Posterior vena cava (tissue), 2 donors: ENCODE measurements at places on chromosomes 1 and 21. TPM values are rescaled to one million over a fixed set of nuclear protein-coding genes. Genes with fewer than 3 reads are reported as not detected.

DNA sequence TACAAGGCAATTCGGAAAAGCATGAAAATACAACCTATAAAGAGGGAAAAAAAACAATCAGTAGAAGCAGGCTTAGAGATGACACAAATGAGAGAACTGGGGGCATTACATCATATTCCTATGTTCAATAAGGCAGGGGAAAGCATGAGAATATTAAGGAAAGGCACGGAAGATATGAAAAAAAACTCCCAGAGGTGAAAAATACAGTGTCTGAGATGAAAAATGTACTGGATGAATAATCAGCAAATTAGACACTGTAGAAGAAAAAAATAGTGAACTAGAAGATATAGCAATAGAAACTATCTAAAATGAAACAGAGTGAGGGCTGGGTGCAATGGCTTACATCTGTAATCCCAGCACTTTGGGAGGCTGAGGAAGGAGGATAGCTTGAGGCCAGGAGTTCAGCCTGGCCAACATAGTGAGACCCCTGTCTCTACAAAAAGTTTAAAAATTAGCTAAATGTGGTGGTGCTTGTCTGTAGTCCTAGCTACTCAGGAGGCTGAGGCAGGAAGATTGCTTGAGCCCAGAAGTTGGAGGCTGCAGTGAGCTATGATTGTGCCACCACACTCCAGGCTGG lies 101.8 kb downstream of the ST3GAL3 start:
- DNase-seq = no peak

GRCh38 chr1:233245191-233245765 lies 50.2 kb downstream of the PCNX2 start:
- DNase-seq = no peak

DNA sequence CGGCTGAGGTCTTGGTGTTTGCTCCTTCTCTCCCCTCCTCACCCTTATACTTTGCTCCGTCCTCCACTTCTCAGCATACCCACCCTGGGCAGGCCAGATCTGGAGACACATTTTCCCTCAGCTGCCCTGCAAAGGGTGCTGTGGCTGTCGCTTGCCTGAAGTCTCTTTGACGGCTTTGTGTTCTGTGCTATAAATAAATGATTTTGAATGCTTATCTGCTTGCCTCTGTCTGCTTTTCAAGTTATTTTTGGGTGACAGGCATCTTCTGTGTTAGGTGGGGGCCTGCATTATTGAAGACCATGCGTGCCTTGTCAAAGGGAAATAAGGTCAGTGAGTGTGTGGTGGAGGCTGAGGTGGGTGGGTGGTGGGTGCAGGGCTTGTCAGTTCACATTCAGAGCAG lies 66.9 kb upstream of the KCND3 start:
- DNase-seq = no peak

GRCh38 chr1:75492011-75492410 lies 118.9 kb downstream of the SLC44A5 start:
- no peak for DNase-seq

DNA sequence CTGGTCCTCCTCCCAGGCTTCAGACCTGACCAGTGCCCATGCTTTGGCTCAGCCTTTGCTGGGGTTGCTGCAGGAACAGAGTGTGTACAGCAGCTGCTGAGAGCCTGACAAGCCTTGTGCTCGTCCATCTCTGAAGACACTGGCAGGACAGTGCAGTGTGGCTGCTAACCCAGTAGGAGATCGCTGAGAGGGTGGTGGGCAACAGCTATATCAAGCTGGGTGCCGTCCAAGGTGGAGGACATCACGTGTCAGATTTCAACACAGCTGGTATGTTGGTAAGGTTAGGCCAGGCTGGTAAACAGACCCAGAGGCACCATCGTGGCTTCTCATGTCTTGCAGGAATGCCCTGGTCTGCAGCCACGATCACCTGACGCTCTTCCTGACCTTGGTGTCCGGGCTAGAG lies 17.9 kb upstream of the SLC25A34 start:
- no peak for DNase-seq

DNA sequence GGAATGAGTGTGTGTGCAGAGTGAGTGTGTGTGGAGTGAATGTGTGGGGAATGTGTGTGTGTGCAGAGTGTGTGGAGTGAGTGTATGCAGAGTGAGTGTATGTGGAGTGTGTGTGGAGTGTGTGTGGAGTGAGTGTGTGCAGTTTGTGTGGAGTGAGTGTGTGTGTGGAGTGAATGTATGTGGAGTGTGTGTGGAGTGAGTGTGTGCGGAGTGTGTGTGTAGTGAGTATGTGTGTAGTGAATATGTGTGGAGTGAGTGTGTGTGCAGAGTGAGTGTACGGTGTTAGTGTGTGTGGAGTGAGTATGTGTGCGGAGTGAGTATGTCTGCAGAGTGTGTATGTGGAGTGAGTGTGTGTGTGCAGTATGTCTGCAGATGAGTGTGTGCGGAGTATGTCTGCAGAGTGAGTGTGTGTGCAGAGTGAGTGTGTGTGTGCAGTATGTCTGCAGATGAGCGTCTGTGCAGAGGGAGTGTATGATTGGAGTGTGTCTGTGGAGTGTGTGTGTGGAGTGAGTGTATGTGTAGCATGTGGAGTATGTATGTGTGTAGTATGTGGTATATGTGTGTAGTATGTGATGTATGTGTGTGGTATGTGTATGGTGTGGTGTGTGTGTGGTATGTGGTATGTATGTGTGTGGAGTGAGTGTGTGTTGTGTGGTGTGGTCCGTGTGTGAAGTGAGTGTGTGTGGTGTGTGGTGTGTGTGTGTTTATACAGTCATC lies 59.7 kb upstream of the CLDN14 start:
- peak; percentile 10 for DNase-seq

Gene TSEN15
- 27.7 TPM for total RNA-seq

Gene ADSS2
- 31.8 TPM for total RNA-seq

DNA sequence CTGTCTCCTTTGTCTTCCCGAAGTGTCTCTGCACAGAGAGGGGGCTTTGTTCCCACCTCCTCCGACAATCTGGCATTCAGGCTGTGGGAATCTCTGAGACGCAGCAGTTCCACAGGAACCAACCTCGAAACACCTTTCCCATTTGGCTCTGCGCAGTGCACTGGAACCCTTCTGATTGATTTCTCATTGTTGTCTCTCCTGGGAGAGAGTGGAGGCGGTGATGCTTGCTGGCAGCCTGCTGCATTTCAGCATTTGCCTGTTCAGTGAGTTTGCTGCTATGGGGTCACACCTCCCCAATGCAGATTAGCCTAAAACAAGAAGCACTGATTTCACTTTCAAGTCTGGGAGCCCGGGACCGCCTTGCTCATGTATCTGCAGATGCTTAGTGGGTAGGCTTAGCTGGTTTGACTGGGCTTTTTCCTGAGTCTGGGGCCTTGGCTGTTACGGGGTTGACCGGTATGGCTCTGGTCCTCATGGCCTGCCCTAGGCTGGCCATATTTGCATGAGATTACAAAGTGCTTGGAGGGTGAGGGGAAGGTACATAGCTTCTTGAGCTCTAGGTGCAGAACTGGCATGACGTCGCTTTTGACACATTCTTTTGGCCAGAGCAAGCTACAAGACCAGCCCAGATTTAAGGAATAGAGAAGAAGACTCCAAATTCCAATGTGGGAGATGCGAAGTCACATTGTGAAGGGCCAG lies 695.3 kb downstream of the PTPRU start:
- no peak for DNase-seq

DNA sequence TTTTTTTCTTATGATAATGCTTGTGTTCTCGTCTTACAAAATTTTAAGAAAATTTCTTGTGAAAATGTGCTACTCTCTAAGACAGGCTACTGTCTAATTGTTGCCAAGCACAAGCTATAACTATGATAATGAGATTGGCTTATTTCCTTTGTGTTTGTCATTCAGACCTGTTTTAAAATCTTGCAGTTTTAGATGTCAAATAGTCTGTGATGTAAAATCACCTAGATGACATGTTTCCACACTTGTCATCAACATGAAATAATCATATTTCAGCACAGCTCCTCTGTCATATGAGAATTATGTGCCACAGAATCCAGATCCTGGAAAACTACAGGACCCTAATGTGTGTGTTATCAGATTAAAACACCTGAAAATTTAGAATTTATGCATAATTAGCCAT lies 539.7 kb downstream of the USP25 start:
- no peak for DNase-seq

Gene S100A5
- not detected for total RNA-seq

GRCh38 chr1:19941206-19941568 lies 17.8 kb upstream of the PLA2G2E start:
- no peak for DNase-seq

Gene CR1L
- total RNA-seq = not detected

- DNase-seq = peak; percentile 29
These were observed 1.5 kb upstream of the KIF17 start for GRCh38 chr1:20719261-20719660.

GRCh38 chr1:48697066-48697707 lies 79.5 kb downstream of the BEND5 start:
- DNase-seq = peak; percentile 89

GRCh38 chr1:108016451-108016920 lies 51.5 kb upstream of the VAV3 start:
- no peak for DNase-seq

GRCh38 chr1:4726620-4727341 lies 72.4 kb downstream of the AJAP1 start:
- DNase-seq = no peak

DNA sequence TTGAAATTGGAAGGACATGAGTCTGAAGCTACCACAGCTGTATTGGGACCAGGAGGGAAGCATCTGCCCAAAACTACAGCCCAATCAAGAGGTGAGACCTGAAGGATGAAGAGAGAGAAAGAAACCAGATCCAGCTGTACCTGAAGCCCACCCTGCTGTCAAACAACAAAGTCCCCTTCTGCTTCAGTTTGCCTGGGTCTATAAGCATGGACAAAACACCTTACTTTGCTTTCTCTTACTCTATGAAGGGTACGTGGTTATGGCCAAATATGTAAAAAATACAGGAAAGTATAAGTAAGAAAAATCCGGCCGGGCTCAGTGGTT lies 26.4 kb downstream of the TOMM20 start:
- no peak for DNase-seq

- DNase-seq = no peak
These were observed 140.7 kb upstream of the WNT4 start for GRCh38 chr1:22283596-22283995.

DNA sequence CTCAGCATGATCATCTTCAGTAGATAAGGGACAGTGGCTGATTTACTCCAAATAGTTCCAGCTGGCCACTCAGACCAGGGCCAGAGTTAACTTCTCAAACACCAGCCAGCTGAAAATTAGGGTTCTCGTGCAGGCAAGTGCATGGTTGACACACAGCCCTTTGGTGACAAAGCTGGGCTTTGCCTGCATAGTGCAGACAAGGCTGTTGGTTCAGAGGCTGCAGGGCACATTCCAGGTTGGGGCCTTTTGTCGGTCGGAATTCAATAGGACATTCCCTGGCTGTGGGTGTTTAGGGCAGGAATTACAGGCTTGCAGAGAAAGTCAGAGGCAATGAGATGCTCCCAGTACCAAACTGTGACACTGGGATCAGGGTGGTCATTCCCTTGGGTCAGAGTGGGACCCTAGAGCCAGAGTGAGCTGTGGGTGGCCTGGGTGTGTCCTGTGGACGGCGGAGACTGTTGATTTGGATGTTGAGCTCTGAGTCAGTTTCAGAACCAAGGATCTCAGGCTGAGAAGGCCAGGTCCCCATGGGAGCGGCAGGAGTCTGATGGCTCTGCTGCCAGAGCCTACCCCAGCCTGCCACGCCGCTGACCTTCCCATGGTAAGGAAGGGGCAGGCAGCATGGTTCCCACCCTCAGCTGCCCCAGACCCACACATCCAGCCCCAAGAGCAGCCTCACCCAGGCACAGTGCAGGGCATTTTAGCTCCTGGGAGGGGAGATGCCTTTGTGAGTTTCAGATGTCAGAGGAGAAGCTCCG lies 56.2 kb downstream of the STUM start:
- no peak for DNase-seq

- DNase-seq = no peak
These were observed 55.5 kb upstream of the DNAJC6 start for GRCh38 chr1:65253800-65254319.

DNA sequence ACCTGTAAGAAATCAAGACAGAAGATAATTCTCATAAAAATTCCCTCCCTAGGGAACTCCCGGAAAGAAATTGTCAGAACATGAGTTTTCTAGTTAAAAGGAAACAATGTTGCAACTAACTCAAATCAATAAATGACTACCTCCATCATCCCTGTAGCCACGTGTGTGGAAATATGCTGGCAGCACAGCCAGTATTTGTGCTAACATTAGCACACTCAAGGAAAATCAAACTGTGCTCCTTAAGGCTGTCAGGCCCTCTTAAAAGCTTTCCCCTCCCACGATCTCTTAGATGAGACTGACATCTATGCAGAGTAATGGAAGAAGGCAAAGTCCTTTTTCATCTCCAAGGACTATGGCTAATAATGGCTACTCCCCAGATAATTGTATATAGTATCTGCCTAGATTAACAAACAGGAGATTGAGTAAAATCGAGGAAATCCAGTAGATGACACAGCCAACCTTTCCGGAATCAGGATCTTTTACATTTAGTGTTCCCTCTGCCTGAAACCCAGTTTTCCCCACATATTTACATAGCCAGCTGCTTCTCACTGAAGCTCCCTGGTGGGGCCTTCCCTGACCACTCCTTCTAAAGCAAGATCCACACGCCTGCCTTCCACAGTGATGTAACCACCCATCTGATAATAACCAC lies 50.9 kb upstream of the NR5A2 start:
- DNase-seq = no peak

- DNase-seq = no peak
These were observed 17.2 kb upstream of the IKBKE start for GRCh38 chr1:206453111-206453510.

DNA sequence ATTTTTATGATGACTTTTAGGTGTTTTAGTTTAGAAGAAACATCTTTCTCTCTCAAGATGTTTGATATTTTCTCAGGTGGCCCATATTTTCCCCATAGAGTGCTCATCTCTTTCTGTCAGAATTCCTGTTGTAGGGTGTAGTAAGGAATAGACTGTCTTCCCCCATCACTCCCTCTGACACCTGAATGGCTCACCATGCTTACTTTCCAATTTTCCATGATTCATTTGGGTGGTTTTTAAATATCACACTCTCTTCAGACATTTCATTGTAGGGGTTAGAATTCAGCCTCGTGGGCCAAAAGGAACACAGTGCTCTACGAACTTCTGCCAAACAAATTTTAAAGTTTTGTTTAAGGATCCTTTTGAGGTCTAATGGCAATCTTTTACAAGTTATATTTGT lies 24.0 kb downstream of the GIPC2 start:
- no peak for DNase-seq

DNA sequence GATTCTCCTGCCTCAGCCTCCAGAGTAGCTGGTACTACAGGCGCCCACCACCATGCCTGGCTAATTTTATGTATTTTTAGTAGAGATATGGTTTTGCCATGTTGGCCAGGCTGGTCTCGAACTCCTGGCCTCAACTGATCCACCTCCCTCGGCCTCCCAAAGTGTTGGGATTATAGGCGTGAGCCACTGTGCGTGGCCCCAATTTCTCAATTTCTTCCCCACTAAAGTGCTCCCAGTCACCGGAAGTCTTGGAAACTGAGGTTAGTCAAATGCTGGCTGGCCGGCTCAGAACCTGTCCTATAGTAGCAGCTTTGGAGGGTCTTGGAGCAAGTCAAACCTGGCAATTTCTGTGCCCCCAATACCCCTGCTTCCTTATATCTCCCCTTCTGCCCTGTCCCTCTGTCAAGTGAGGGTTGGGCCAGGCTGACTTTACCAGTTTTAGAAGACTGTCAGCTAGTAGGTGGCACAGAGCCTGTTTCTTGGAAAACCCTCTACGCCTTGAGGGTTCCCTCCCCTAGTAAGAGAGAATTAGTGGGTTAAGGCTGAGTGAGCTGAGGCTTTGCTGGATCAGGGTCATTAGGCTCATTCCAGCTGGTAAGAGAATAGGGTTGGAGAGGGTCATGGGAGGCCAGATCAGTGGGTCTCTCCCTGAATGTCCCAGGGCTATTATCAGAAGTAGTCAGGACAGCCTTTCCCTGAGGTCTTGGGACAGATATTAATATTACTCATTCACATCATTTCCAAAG lies 8.3 kb upstream of the EPB41 start:
- DNase-seq = peak; percentile 9

Gene NFASC
- total RNA-seq = 76.8 TPM
